Astrocyte of the cerebellum (primary cell): ENCODE measurements at places on chromosomes 7 and 10.

DNA sequence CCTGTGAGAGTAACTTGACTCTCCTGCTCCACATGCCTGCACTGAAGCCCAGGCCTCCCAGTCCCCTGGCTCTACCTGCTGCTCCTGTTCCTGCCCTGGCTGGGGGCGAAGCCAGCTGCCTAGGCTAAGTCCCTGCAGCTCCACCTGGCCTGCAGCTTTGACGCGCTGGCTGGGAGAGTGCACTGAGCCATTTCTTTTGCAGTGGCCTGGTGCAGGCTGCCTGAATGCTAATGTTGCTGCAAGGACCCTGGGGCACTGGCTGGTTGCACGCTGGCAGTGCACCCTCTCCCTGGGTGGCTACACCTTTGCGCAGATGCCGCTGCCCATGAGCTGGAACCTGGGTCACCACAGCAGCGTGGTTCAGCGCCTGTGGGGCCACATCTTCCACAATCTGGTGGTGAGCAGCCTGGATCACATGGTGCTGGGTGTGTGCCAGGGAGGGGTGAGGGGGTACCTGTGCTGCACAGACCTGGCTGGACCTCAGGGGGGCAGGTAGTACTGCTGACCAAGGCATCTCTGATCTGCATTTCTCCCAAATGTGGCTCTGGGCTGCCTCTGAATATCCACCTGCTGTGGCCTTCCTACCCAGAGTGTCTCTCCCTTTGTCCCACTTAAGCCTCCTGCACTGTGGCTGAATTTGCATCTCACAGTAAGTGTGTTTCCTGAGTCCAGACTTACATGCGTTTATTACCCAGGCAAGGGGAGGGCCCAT, 20.0 kb downstream of the IMPDH1 start:
- DNase-seq: no peak

GRCh38 chr7:1601956-1602355, 32.1 kb upstream of the PSMG3 start:
- no peak for DNase-seq

- DNase-seq: no peak
Measured at GRCh38 chr10:61810263-61810662, 91.2 kb upstream of the ARID5B start.

- DNase-seq: no peak
Measured at GRCh38 chr10:126597211-126597610, 73.3 kb downstream of the C10orf90 start.

GRCh38 chr7:52797801-52798200, 237.6 kb upstream of the POM121L12 start:
- DNase-seq: no peak

DNA sequence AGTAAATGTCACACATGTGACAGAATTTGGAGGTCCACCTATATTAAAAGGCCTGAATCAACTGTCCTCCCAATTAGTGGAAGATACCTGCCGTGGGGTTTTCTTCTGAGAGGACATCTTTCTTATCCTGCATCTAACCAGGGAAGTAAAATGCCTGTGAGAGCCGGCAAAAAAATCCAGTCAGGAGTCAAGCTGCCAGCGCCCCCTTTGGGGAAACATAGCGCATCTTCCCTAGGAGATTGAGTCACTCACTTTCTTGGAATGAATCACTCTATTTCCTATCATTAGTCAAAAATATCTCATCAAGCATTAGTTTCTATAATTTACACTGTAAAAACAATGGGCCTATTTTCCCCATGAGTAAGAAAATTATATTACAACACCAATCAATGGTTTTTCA, 66.4 kb upstream of the ANK3 start:
- no peak for DNase-seq

GRCh38 chr10:12130237-12130872, 878 bp downstream of the SEC61A2 start:
- DNase-seq: peak; percentile 53

DNA sequence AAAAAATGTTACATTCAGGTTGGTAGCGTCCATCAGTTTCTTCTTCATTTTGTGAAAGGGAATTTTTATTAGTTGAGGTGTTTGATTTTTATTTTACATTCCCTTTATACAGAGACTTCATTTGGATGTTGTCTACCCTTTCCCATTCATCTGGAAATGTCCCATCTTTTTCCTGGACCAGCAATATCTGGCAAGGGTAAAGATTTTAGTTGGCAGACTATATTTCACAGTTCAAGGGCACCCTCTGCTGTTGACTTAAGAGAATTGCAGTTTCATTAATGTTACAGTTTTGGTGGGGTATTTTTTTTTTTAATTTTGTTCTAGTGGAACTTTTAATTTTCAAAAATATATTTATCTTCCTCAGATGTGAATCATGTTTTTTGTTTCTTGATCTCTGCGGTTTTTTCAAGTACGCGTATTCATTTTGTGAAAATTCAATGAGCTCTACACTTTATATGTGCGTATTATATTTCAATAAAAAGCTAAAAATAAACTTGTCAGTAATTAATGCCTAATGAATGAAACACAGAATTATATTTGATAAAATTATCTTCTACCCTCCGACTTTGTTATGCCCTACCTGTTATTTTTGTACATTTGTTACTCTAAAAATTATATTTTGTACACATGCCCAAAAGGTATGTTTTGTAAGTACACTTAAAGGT, 97.9 kb upstream of the KLF14 start:
- peak; percentile 38 for DNase-seq

- DNase-seq: no peak
Measured at GRCh38 chr10:118220346-118220850, 121.7 kb downstream of the FAM204A start.

DNA sequence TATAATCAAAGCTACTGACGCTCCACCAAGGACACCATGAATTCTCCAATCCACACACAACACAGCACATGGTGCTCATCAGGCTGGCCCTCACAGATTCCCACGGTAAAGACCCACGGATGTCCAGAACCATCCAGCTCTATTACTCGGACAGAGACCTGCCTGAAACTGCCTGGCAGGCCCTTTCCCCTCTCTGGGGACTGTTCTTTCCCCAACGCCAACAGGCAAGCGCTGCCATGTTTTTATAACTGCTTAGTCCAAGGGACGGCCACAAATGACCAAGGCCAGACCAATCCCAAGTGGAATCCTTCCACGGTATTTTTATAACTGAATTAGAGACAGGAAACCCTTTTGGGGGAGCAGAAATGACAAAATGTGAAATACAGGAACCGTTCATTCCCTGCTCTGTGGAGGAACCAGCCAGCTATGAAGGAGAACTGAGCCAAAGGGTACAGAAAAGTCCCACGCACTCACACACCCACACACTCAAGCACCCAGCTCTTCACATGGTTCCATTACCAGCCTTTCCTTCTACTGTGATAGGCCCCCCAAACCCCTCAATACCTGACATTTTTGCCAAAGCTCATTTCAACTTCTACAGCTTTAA, 4.1 kb downstream of the PIP4K2A start:
- DNase-seq: no peak

DNA sequence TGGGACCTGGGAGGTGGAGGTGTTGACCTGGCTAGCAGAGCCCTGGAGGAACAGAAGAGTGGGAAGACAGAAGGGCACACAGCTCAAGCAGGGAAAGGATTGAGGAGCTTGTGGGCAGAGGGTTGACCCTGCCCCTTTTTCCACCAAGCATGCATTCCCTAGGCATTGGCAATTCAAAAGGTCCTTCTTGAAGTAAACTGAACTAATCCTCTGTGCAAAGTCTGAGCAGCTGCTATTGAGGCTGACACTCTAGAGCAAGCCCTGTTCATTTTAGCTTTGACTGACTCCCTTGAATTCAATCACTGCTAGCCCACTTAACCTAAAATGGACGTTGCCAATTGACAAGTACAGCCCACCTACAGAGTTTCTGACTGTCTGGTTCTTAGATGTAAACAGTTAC, 116.5 kb upstream of the TNS3 start:
- DNase-seq: no peak

GRCh38 chr10:27241010-27241651, 534 bp upstream of the ACBD5 start:
- no peak for DNase-seq

DNA sequence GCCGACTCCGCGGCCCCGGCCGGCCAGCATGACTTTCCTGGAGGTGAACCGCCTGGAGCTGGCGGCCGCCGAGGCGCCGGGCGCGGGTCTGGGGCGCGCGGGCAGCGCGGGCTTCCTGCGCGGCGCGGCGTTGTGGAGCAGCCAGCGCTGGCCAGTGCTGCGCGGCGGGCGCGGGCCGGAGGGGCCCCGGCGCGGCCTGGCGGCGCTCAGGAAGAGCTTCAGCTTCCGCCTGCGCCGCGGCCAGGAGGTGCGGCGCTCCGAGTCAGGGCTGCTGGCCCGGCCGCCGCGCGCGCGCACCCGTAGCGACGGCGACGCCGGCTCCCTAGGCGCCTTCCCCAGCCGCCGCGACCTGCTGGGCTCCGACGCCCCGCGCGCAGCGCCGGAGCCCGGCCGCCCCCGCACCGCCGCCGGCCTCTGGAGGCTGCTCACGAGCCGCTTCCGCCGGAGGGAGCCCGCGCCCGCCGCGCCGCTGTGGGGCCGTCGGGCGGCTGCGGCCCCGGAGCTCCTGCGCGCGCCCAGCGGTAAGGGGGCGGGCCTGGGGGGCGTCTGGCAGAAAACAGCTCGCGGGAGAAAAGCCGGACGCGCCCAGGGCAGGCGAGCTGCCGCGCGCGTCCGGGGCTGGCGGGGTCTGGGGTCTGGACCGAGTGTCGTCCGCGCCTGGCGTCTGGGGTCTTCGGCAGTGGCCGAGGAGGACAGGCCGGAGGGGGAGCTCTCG, 29.0 kb downstream of the AGAP3 start:
- DNase-seq: no peak

- DNase-seq: peak; percentile 57
Measured at GRCh38 chr10:59098387-59098786, 78.1 kb upstream of the PHYHIPL start.

DNA sequence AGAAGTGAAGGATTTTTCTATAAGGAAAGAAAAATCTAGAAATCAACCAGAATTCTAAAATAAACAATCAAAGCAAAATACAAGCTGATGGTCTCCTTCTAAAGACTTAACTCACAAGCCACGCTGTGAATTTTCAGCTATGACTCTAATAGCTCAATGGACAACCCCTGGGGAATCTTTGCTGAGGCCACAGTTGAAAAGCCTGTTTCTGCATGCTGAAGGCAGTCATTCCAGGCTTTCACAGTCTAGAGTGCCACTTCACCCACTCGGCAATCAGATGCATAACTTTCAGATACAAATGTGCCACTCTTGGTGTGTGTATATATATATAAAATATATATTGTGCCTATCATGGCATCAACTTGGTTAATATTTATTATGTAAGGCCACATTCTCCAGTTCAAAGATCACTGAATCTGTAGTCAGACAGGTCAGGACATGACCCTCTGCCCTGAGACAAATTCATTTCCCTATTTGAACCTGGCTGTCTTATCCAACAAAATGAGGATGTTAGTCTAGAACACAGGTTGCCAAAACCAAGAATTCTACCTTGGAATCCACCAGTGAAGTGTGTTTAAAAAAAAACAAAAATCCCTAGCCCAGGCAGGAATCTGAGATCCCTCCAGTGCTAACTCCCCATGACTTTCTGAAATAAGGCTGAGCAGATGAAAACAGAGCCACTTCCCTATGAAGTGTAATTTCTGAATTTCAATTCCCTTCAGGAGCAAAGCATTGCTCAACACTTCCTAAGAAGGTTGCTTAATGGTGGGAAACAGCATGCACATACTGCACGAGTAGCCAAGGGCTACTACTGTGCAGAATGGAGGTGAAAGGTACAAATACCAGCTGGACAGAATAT, 9.9 kb downstream of the LIPA start:
- no peak for DNase-seq

GRCh38 chr7:14924398-14924797, 21.8 kb upstream of the DGKB start:
- no peak for DNase-seq

DNA sequence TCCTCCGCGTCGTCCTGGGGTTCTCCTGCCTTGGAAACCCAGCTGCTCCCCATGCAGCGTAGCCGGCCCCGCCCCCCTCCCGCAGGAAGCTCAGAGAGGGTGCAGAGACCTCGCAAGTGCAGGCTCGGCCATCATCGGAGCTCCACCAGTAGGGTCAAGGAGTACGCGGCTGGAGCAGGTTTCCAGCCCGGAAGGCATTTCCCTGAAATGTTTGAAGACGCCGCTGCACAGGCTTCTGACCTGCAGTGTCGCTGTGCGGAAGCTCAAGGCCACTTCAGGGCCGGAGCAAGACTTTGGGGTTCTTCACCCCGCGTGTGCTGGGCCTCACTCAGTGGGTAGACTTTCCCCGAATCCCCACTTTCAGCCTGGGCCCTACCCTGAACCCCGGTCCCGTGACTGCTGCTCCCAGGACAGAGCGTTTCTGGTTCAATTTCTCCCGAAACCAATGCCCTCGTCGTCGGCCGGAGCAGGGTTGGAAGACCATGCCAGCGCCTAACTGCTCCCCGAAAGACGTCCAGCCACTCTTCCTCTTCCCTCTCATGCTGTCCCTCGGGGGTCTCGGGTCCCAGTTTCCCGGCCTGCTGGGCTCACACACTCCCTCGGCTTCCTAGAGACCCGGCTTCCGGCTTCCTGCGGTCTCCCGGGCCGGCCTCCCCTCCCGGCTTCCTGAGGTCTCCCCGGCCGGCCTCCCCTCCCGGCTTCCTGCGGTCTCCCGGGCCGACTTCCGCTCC, 52.1 kb downstream of the INSIG1 start:
- no peak for DNase-seq

DNA sequence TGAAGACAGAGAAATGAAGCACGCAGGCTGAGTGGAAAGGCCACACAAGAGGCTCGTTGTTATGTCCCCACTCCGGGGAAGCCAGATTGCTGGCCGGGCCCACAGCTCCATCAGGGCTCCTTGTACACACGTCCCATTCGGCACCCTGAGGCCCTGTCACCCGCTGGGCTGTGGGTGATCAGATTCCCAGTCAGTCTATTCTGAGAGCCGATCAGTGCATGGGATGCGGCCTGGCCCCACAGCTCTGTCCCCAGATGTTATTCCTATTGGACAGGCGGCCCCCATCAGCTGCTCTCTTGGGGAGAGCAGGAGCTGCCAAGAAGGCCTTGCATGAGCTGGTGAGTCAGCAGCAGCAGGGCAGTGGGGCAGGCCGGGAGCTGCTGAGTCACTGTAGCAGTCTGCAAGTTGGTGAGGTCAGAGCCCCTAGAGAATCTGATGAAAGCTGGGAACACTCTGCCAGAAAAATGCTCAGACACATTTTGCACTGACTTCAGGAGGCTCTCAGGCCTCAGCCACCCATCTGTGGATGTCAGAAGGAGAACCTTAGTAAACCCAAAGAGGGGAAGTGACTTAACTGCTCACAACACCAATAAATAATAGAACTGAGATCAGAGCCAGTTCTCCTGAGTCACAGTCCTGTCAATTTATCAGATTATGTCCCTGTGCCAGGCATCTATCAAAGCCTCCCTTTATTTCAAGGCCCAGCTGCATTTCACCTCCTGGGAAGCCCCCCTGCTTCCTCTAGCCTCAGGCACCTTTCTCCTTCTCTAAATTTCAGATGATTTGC, 9.4 kb upstream of the PSAP start:
- DNase-seq: peak; percentile 99

DNA sequence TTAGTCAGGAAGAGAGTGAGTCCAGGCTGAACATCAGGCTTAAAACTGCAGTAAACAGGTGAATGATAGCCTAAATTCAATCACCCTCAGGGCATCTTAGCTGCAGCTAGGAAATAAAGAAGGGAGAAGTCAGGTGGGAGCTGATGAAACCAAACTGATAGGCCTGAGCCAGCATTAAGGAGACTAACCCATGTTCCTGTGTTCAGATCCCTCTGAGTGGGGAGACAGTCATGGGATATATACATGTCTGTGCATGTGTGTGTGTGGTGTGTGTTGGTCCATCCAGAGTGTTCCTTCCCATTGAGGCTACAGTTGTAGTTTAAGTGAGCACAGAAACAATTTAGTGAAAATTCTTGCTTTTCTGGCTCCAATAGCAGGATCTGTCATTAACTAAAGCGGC, 480.9 kb downstream of the PHTF2 start:
- DNase-seq: no peak
